ENCODE measurements at places on chromosomes 7 and 10. TPM values are rescaled to one million over a fixed set of nuclear protein-coding genes. Genes with fewer than 3 reads are reported as not detected.

The FAM24A gene
- not detected for polyA plus RNA-seq

The DRGX gene
- polyA plus RNA-seq = not detected

The NPFFR1 gene
- not detected for polyA plus RNA-seq

The SH2D4B gene
- polyA plus RNA-seq = not detected

The NAT16 gene
- not detected for polyA plus RNA-seq

The COL26A1 gene
- polyA plus RNA-seq = not detected

The CYP2E1 gene
- polyA plus RNA-seq = not detected

The OR2A42 gene
- not detected for polyA plus RNA-seq

The GSAP gene
- polyA plus RNA-seq = 42.7 TPM

The CPA2 gene
- polyA plus RNA-seq = not detected

The SFTPA2 gene
- polyA plus RNA-seq = not detected

The R3HCC1L gene
- 18.6 TPM for polyA plus RNA-seq

Data from naive B cell (primary cell).